Activated naive CD4-positive, alpha-beta T cell treated with anti-CD3 and anti-CD28 coated beads, Interleukin-2, amount 10 ng/mL, durations not matched to agents 7 days and 5 days (primary cell): ENCODE measurements at places on chromosomes 11 and 22.
A peak's percentile ranks its signal among the peaks of the same experiment; 100 is the strongest.

- no peak overlapping the region for H3K27ac ChIP-seq
- H3K36me3 ChIP-seq: no peaks in the 10 kb centered on the region
- H3K27me3 ChIP-seq: peaks cover 8% of the 10 kb centered on the region
- peak; percentile 30 for DNase-seq
These were observed 157.4 kb downstream of the COMMD9 start for GRCh38 chr11:36131721-36132397.

DNA sequence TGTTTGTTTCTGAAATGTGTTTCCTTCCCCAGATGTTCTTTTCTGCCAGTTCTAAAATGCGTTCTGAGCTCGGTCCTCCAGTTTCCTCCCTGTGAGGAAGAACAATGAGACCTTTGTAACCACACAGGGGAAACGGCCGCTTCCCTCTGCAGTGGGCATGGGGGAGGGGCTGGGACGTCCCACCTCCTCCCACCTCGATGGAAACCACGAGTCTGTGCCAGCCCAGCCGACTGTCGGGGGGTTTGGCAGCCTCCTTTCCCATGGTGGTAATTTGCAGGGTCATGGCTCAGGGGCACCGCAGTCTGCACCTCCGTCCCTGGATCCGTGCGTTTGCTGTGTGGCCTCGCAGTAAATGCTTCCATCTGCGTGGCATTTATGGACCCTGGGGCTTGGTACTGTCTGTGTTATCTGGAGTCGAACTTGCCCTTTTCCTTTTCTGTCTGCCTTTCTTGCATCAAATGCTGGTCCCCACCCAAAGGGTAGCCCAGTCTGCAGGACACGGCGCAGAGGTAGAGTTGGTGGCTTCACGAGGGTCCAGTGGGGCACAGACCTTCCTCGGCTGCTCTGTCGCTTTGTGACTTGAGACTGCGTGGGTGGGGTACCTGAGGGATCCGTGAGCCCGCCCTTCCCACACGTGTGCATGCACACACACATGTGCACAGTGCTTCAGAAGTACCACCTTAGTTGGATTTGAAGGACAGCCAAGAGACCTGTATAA is 16.1 kb downstream of the LRP5 start:
- peaks cover 70% of the 10 kb centered on the region for H3K4me1 ChIP-seq
- H3K27ac ChIP-seq: no peak overlapping the region
- peak; percentile 55 for DNase-seq

GRCh38 chr11:121755191-121755590 is 302.4 kb upstream of the SORL1-AS1 start:
- no peaks in the 10 kb centered on the region for H3K36me3 ChIP-seq
- no peaks in the 10 kb centered on the region for H3K4me1 ChIP-seq
- no peak overlapping the region for H3K27ac ChIP-seq
- H3K4me3 ChIP-seq: no peak overlapping the region
- DNase-seq: no peak

DNA sequence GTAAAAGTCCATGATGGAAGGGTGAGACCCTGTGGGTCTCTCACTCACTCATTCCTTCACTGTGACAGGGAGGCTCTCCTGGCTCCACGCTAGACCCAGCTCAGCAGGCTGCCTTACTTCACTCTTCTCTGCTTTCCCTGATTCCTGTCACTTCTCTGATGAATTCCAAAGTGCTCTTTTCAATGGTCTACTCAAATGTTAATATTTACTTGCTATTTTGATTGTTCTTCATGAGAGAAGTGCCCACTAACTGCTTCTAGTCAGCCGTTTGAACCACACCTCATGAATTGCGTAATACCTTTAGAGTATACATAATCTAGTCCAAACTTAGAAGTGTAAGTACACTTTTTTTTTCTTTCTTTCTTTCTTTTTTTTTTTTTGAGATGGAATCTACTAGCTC is 1350.2 kb upstream of the RAG2 start:
- H3K27ac ChIP-seq: no peak overlapping the region
- no peaks in the 10 kb centered on the region for H3K4me1 ChIP-seq
- DNase-seq: no peak
- no peak overlapping the region for H3K4me3 ChIP-seq
- no peaks in the 10 kb centered on the region for H3K36me3 ChIP-seq

GRCh38 chr11:125410091-125410490 is 86.0 kb downstream of the FEZ1 start:
- no peak for DNase-seq
- H3K27ac ChIP-seq: no peak overlapping the region
- H3K4me1 ChIP-seq: no peaks in the 10 kb centered on the region
- peaks cover 53% of the 10 kb centered on the region for H3K27me3 ChIP-seq

DNA sequence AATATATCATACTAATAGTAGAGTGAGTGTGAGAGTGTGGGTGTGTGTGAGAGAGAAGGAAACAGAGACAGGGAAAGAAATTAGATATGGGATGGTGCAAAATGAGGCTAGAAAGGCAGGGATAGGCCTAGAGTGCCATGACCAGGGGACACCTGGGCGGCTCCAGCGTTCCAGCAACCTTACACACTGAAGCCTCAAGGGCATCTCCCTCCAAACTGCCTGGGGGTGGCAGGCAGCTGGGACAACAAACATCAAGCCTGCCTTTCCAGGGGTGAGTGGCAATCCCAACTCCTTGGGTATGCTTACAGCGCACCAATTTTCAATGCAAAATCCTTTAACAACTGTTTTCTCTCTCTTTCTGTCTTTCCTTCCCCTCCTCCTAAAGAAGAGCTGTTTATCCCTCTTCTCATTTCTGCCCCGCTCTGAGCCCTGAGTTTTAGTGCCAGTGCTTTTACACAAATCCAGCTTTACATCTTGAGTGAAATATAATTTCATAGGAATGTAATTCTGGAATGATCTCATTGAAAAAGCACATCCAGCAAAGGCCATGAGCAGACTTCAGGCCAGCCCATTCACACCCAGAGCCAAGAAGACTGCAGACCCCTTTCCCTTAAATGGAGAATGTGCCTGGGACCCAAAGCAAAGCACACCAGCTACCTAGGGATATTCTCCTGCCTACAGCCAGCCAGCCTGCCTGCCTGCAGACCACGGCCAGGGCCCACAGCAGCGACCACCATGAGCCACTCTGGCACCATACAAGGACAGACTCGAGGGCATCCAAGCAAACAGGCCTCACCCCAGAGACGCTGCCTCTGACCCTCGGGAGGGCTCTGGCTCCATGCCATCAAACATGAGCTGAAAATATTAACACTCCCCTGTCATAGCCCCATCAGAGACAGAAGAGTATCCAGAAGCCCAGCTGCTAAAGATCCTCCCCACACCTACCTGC is 90.3 kb downstream of the RPL27A start:
- H3K36me3 ChIP-seq: no peaks in the 10 kb centered on the region
- DNase-seq: no peak
- no peak overlapping the region for H3K27ac ChIP-seq
- peaks cover 5% of the 10 kb centered on the region for H3K27me3 ChIP-seq

DNA sequence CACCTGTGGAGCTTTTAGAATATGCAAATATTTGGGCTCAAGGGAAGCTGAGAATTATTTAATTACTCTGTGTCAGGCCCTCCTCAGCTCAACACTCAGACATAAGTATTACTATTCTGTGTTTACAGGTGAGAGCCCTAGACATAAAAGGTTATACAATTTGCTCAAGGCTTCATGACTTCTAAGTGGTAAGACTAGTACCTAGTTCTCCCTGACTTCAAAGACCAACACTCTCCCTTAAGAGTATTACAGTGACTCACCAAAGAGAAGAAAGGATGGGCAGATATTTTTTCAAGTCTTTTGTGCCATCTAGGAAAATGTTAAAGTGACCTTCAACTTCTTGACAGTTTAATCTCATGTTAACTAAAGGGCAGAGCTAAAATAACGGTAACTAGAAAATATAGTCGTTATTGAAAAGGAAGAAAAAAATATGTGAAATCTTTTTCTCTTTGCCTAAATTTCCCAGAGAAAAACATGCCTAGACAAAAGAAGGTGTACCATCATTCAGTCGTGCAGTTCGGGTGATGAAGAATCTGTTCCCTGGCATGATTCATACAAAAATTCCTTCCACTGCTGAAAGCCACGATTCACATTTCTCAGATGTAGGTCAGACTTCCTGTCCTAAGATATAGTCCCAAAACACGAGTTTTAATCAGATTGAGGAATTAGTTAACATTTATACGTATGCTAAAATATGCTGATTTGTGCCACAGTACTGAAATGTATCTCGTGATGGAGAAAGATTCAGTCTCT is 849.1 kb upstream of the API5 start:
- no peak overlapping the region for H3K4me3 ChIP-seq
- H3K4me1 ChIP-seq: no peaks in the 10 kb centered on the region
- H3K36me3 ChIP-seq: no peaks in the 10 kb centered on the region
- no peak for DNase-seq
- H3K27ac ChIP-seq: no peak overlapping the region

- no peak for DNase-seq
- H3K36me3 ChIP-seq: no peaks in the 10 kb centered on the region
- H3K27ac ChIP-seq: no peak overlapping the region
- H3K4me1 ChIP-seq: no peaks in the 10 kb centered on the region
These were observed 90.2 kb upstream of the CARD18 start for GRCh38 chr11:105229761-105230160.

GRCh38 chr11:9571071-9571762 is 2.3 kb upstream of the WEE1 start:
- H3K27ac ChIP-seq: no peak overlapping the region
- H3K4me1 ChIP-seq: peaks cover 31% of the 10 kb centered on the region
- H3K36me3 ChIP-seq: peaks cover 15% of the 10 kb centered on the region

DNA sequence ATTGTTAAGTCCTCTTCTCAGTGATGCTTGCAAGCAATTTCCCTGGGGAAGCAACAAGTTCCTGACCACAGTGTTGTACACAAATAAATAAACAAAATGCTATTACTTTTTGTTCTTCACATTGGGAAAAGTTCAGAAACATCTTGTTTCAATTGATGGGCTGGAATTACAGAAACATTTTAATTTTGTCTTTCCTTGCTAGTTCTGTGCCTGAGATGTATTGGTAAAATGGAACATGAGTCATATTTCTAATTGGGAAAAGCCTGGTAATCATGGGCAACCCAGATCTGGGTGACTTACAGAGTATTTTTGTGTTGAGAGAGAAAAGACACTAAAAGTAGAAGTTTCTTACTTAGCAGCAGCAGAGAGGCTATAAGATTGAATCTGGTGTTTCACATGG is 576 bp upstream of the BLID start:
- no peaks in the 10 kb centered on the region for H3K36me3 ChIP-seq
- no peak for DNase-seq
- no peaks in the 10 kb centered on the region for H3K27me3 ChIP-seq
- no peak overlapping the region for H3K27ac ChIP-seq

GRCh38 chr22:48782326-48782725 is 1045.3 kb downstream of the BRD1 start:
- DNase-seq: no peak
- H3K4me1 ChIP-seq: no peaks in the 10 kb centered on the region
- H3K27me3 ChIP-seq: no peaks in the 10 kb centered on the region
- H3K36me3 ChIP-seq: no peaks in the 10 kb centered on the region

DNA sequence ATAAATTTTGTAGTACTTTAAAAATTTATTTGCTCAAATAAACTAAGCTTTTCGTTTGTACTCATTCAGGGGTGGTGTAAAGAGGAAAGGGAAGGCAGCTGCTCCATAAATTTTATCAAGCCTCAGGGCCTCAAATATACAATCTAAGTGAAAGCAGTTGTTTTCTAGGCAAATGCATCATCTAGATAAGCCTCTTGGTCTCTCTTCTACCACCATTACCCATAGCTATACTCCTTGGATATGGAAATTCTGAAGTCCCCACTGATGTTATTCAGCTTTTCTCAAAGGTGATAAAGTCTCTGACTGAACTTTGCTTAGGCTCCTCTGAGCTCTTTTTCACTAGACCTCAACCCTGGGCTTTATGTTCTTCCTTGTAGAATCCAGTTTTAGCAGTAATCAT is 1313.1 kb downstream of the JRKL start:
- H3K4me1 ChIP-seq: no peaks in the 10 kb centered on the region
- no peaks in the 10 kb centered on the region for H3K36me3 ChIP-seq
- no peaks in the 10 kb centered on the region for H3K27me3 ChIP-seq
- no peak overlapping the region for H3K4me3 ChIP-seq
- H3K27ac ChIP-seq: no peak overlapping the region
- DNase-seq: no peak

- H3K4me1 ChIP-seq: peaks cover 35% of the 10 kb centered on the region
- H3K27ac ChIP-seq: no peak overlapping the region
- DNase-seq: no peak
- peaks cover 13% of the 10 kb centered on the region for H3K36me3 ChIP-seq
- H3K27me3 ChIP-seq: peaks cover 22% of the 10 kb centered on the region
These were observed 1.8 kb upstream of the FAR1 start for GRCh38 chr11:13666708-13667107.

DNA sequence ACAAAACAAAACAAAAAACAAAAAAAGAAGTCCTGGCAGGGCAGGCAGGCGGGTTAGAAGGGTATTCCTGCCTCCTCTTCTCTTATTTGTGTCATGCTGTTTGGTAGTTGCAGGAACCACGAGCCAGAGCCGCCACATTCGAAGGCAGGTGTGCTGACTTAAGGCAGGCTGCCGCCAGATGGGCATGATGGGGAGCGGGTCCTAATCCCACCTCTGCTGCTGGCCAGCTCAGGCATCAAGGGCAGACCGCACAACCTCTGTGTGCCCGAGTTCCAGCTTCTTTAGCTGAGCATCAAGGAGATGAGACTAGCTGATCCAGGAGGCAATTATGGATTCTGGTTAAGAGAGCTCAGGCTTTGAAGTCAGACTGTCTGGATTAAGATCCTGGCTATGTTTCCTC is 12.1 kb downstream of the OAF start:
- H3K27ac ChIP-seq: no peak overlapping the region
- H3K4me3 ChIP-seq: no peak overlapping the region
- peaks cover 41% of the 10 kb centered on the region for H3K27me3 ChIP-seq
- peaks cover 2% of the 10 kb centered on the region for H3K4me1 ChIP-seq

DNA sequence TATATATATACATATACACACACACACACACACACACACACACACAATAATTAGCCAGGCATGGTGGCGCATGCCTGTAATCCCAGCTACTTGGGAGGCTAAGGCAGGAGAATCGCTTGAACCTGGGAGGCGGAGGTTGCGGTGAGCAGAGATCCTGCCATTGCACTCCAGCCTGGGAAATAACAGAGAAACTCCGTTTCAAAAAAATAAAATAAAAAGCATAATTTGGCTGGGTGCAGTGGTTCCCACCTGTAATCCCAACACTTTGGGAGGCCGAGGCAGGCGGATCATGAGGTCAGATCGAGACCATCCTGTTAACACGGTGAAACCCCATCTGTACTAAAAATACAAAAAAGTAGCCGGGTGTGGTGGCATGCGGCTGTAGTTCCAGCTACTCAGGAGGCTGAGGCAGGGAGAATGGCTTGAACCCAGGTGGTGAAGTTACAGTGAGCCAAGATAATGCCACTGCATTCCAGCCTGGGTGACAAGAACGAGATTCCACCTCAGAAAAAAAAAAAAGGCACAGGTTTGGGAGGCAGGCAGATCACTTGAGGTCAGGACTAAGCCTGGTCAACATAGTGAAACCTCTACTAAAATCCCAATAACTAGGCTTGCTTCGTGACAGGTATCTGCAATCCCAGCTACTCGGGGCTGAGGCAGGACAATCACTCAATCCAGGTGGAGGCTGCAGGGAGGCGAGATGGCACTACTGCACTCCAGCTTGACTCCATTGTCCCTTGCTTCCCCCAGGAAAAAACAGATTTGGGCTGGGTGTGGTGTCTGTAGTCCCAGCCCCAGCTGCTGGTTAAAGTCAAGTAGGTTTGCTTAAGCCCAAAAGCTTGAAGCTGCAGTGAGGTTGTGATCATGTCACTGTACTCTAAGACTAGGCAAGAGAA is 11.8 kb upstream of the WDR74 start:
- peak overlapping the region; percentile 67 for H3K27ac ChIP-seq
- H3K4me1 ChIP-seq: peaks cover 39% of the 10 kb centered on the region
- peaks cover 46% of the 10 kb centered on the region for H3K36me3 ChIP-seq
- H3K4me3 ChIP-seq: peak overlapping the region; percentile 10
- H3K27me3 ChIP-seq: peaks cover 16% of the 10 kb centered on the region
- no peak for DNase-seq
